ENCODE measurements at places on chromosomes 7 and 10. TPM values are rescaled to one million over a fixed set of nuclear protein-coding genes. Genes with fewer than 3 reads are reported as not detected.

DNA sequence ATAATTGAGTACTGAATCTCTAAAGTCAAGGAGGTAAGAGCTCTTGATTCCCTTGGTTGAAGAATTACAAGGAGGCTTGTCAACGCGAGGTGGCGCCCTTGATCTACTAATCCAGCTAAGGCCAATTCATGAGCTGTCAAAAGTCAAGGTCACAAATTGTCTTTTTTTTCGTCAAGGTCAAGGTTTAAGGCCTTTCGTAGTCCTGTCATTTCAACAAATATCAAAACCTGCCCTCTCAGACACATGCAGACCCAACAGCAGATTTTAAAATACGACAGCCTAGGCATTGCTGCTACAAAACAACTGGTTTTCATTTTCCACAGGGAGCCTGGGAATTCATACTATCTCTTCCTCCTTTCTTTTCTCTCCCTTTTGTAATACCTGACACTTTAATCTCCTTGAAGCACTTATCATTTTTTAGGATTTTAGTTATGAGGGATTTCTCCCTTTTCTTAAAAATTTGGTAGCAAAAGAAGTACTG is 3.6 kb downstream of the HOXA13 start:
- peak; percentile 80 for DNase-seq

- DNase-seq = no peak
These were observed 187.6 kb downstream of the TEX36 start for GRCh38 chr10:125495386-125495785.

DNA sequence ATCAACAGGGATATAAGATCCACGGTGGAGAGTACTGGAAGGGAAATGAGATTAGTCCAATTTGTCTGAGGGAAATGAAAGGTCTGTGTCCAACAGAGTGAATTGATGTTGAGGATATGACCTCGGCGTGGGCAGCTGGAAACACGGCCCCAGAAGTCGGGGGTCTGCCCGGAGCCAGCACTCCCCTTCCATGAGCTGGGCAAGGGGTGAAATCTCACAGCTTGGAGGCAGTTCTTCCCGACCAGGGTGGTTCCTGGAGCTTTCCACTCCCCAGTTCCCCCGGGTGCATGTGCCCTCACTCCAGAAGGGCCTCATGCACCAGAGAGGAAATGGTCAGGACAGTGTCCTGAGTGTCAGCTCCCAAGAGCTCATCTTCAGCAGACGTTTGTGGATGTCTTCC is 264.7 kb upstream of the PPP2R2D start:
- no peak for DNase-seq

- no peak for DNase-seq
These were observed 294.3 kb downstream of the BBS9 start for GRCh38 chr7:33423646-33424020.

- DNase-seq = no peak
These were observed 14.4 kb downstream of the RNF133 start for GRCh38 chr7:122684504-122684903.

GRCh38 chr7:93119191-93119905 is 1.6 kb upstream of the SAMD9 start:
- DNase-seq = no peak

The MEIG1 gene
- 3.0 TPM for total RNA-seq

The DDC gene
- 44.6 TPM for total RNA-seq

The EVX1 gene
- total RNA-seq = not detected

The ELAPOR2 gene
- 62.8 TPM for total RNA-seq

The IDI2 gene
- total RNA-seq = not detected

The ITIH5 gene
- 2.3 TPM for total RNA-seq

All from progenitor cell of endocrine pancreas (in vitro differentiated cells).